ENCODE measurements at places on chromosomes 16 and 17.

DNA sequence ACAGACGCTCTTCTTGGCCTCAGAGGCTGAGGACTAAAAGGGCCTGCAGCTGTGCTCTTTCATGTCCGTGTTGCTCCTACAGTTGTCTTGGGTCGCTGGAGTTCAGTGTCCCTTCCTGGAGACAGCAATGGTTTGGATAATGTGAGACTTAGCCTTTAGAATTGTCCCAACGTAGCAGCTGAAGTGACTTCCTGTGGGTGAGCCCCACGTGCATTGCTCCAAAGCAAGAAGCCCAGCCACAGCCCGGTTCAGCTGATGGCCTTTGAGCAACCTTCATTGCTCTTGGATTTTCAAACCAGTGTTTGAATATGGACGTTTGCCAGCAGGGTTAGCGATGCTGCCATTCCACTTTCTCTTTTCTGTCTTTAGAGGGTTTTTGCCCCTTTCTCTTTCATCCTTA lies 19.7 kb downstream of the TMEM11 start:
- H3K4me3 ChIP-seq = no peak overlapping the region
- H3K36me3 ChIP-seq = peaks cover 26% of the 10 kb centered on the region

DNA sequence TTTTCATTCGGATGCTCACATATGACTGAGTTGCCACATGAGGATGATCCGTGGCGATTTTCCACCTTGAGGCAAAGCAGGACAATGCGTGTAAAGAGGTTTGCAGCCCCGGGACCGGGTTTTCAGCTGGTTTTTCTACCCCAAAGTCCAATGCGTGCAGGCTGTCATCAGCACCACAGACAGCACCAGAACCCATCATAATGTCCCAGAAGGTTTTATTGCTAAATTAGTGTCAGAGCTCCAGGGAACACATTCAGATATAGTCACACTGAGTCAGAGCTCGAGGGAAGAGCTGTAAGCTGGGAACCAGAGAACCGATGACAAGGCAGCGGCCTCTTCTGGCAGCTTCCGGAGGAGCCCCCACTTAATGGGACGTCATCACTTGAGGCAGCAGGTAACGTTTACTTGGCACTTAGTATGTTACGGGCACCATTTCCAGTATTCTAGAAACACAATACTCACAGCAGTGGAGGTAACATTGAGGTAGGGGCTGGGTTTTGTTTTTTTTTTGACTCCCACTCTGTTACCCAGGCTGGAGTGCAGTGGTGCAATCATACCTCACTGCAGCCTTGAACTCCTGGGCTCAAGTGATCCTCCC lies 8.9 kb upstream of the NAGPA start:
- no peak overlapping the region for H3K27ac ChIP-seq
- no peak for DNase-seq
- H3K36me3 ChIP-seq = no peaks in the 10 kb centered on the region
- peaks cover 30% of the 10 kb centered on the region for H3K27me3 ChIP-seq
- H3K4me1 ChIP-seq = no peaks in the 10 kb centered on the region
- no peak overlapping the region for H3K4me3 ChIP-seq

- peaks cover 20% of the 10 kb centered on the region for H3K27me3 ChIP-seq
- no peak overlapping the region for H3K4me3 ChIP-seq
- H3K4me1 ChIP-seq = no peaks in the 10 kb centered on the region
- H3K27ac ChIP-seq = no peak overlapping the region
Observed at GRCh38 chr16:51095084-51095881, 55.8 kb downstream of the SALL1 start.

GRCh38 chr17:29571883-29572681 lies 3.6 kb downstream of the TP53I13 start:
- peak overlapping the region; percentile 11 for H3K27ac ChIP-seq
- no peak overlapping the region for H3K4me3 ChIP-seq
- H3K4me1 ChIP-seq = peaks cover 52% of the 10 kb centered on the region
- DNase-seq = no peak
- no peaks in the 10 kb centered on the region for H3K36me3 ChIP-seq
- H3K27me3 ChIP-seq = no peaks in the 10 kb centered on the region

- no peak overlapping the region for H3K4me3 ChIP-seq
- H3K27me3 ChIP-seq = no peaks in the 10 kb centered on the region
- H3K27ac ChIP-seq = no peak overlapping the region
- H3K4me1 ChIP-seq = no peaks in the 10 kb centered on the region
- peaks cover 6% of the 10 kb centered on the region for H3K36me3 ChIP-seq
- no peak for DNase-seq
Observed at GRCh38 chr17:43528319-43528987, 17.7 kb downstream of the ETV4 start.

- H3K4me3 ChIP-seq = no peak overlapping the region
- H3K4me1 ChIP-seq = peaks cover 15% of the 10 kb centered on the region
- no peaks in the 10 kb centered on the region for H3K27me3 ChIP-seq
- no peaks in the 10 kb centered on the region for H3K36me3 ChIP-seq
Observed at GRCh38 chr17:4345581-4346252, 20.8 kb downstream of the UBE2G1 start.

Data from naive B cell (primary cell).